ENCODE measurements at places on chromosomes 12 and 14. TPM values are rescaled to one million over a fixed set of nuclear protein-coding genes. Genes with fewer than 3 reads are reported as not detected.

ESRRB gene
- total RNA-seq = not detected

PPP4R4 gene
- 2.5 TPM for total RNA-seq

ZFP36L1 gene
- total RNA-seq = 161 TPM

KRT80 gene
- total RNA-seq = 0.38 TPM

NAA30 gene
- 16.6 TPM for total RNA-seq

ABCD2 gene
- total RNA-seq = under 0.01 TPM

INSM2 gene
- total RNA-seq = not detected

P2RX7 gene
- total RNA-seq = under 0.01 TPM

HELB gene
- total RNA-seq = 3.5 TPM

TAS2R42 gene
- not detected for total RNA-seq

SLC39A5 gene
- 0.85 TPM for total RNA-seq

OAS2 gene
- 3.1 TPM for total RNA-seq

SLCO1C1 gene
- total RNA-seq = under 0.01 TPM

CPSF6 gene
- total RNA-seq = 24.2 TPM

CCDC59 gene
- total RNA-seq = 86.1 TPM

SLC8A3 gene
- total RNA-seq = under 0.01 TPM

CLEC1A gene
- under 0.01 TPM for total RNA-seq

HCAR2 gene
- not detected for total RNA-seq

PPFIA2 gene
- total RNA-seq = 0.96 TPM

PMEL gene
- 1.1 TPM for total RNA-seq

POLE gene
- total RNA-seq = 13.0 TPM

DCP1B gene
- total RNA-seq = 7.0 TPM

GPRC5D gene
- not detected for total RNA-seq

TMPRSS12 gene
- total RNA-seq = not detected

EPS8 gene
- 165 TPM for total RNA-seq

SVOP gene
- total RNA-seq = under 0.01 TPM

RGS6 gene
- not detected for total RNA-seq

Data from regular cardiac myocyte (primary cell).